ENCODE measurements at places on chromosomes 6 and 20.

- no peak for DNase-seq
These were observed 158.7 kb downstream of the SOX4 start for GRCh38 chr6:21752054-21752811.

DNA sequence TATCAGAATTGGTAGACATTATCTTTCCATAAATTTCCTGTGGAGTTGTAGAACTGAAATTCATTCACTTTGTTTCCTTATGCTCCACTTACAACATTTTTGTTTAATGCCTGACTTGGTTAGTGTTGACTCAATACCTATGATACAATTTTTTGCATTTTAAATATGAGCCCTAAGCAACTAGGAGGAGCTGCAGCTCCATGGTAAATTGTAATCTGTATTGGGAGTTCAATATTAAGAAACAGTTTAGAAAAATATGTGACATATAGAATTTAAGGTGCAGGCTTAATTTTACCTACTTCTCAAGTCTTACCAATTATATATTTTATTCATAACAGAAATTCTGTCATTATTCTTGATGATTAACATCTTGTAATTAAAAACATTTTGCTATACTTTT lies 868.3 kb downstream of the EYS start:
- DNase-seq: no peak

DNA sequence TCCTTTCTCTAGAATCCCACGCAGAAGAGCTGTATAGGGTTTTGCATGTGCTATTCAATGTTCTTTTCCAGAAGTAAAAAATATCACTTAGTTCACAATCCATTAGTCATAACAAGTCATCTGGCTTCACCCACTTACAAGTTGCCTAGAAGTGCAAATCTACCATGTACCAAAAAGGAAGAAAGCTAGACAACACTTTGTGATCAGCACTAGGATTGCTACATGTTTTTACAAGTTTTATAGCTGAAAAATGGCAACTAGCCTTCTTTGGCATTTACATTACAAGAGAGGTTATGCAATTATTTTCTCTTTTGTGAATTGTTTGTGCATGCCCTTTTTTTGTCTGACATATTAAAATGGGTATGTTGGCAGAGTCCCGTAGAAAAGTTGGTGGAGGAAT lies 85.6 kb upstream of the PTPRK start:
- DNase-seq: no peak

GRCh38 chr6:3164388-3164787 lies 7.0 kb upstream of the TUBB2A start:
- DNase-seq: no peak

GRCh38 chr20:62301111-62301668 lies 1.6 kb upstream of the ADRM1 start:
- DNase-seq: no peak

DNA sequence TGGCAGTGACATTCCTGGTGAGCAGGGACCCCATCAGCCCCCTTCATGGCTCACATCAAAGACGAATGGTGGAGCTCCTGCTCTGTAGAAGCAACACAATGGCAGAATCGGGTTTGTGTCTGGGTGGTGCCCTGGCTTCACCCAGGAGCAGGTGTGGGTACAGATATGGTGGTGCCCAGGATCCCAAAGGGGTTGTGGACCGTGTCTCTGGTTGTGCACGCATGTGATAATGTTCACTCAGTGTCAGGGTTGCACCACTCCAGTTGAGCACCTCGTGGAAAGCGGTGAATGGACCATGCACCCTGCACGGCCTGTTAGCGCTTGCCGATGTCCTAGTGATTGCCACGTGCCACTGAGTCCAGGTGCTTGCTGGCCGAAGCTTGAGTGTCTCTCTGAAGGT lies 63.0 kb downstream of the IGF2R start:
- no peak for DNase-seq

- no peak for DNase-seq
These were observed 231.6 kb downstream of the QKI start for GRCh38 chr6:163646133-163646532.

Data from smooth muscle cell of the brain vasculature (primary cell).